Fibroblast of pulmonary artery (primary cell): ENCODE measurements at places on chromosomes 6 and 20.

DNA sequence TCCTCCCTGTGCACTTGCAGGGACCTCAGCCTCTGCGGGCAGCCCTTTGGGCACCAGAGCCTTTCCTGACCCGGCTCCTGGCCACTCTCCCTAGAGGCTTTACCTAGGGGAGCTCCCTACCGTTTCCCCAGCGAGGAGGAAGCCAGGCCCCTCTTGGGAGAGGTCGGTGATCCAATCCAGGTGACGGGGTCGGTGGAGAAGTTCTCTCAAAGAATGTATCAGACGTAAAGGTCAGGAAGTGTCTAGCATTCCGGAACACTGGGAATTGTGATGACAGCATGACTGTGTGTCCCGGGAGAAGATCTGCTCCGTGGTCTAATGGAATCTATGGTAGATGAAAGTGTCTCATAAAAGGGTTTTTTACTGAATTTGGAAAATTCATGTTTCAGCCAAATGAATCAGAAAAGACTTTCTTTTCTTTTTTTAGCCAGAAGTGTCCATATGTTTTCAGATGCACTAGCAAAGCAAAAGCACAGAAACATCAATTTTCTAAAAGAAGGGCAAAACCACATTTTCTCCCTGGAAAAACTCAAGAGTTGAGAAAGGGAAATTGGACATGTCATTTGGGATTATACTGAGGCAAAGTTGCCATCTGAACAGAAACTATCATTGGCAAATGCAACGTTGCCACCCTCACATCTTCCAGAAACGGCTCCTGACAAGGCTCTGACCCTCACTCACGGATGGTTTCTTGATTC lies 289.4 kb downstream of the THBS2 start:
- DNase-seq: peak; percentile 26

- DNase-seq: peak; percentile 74
These were observed 29.3 kb upstream of the TBC1D7 start for GRCh38 chr6:13357551-13358075.

DNA sequence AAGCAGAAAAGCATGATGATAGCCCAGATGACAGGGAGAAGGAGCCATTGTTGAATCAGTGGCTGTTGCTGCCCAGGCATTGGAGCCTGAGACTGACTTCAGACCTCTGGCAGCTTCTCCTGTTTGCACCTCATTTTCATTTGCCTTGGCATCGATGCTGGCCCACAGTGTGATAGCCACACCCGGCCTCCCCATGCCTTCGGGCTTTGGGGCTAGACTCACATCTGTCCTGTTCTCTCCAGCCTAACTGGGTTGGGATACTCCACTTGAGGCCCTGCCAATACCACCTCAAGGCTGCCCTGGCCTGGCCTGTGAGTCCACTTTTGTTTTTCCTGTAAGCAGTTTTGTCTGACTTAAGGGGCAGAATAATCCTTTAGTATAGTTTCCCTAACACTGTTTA lies 140.4 kb downstream of the UST start:
- DNase-seq: no peak

GRCh38 chr20:25283221-25283951 lies 35.5 kb downstream of the PYGB start:
- no peak for DNase-seq

GRCh38 chr6:75118925-75119515 lies 86.8 kb downstream of the COL12A1 start:
- DNase-seq: no peak

GRCh38 chr20:53769041-53769440 lies 175.4 kb upstream of the ZNF217 start:
- DNase-seq: no peak

- peak; percentile 64 for DNase-seq
These were observed 50.9 kb downstream of the NUDT3 start for GRCh38 chr6:34341481-34341971.

- DNase-seq: no peak
These were observed 52.5 kb downstream of the HIVEP1 start for GRCh38 chr6:12064538-12065071.

DNA sequence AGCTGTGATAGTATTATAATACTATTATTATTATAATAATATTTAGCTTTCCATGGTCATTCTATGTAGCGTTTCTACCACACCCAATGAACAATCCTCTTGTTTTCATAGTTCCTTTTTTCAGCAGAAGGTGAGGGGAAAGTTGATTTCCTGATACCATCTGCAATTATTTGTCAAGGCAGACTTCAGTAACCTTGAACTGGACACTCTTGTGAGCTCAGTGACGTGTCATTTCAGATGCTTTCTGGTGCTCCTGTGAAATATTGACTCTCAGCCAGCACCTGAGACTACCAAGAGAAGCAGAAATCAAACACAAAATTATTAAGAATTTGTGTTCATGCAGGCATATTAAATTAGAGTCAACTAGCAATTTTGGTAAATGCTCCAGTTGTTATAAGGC lies 46.0 kb upstream of the PROKR2 start:
- no peak for DNase-seq

- DNase-seq: no peak
These were observed 29.1 kb downstream of the OPN5 start for GRCh38 chr6:47810885-47811284.

DNA sequence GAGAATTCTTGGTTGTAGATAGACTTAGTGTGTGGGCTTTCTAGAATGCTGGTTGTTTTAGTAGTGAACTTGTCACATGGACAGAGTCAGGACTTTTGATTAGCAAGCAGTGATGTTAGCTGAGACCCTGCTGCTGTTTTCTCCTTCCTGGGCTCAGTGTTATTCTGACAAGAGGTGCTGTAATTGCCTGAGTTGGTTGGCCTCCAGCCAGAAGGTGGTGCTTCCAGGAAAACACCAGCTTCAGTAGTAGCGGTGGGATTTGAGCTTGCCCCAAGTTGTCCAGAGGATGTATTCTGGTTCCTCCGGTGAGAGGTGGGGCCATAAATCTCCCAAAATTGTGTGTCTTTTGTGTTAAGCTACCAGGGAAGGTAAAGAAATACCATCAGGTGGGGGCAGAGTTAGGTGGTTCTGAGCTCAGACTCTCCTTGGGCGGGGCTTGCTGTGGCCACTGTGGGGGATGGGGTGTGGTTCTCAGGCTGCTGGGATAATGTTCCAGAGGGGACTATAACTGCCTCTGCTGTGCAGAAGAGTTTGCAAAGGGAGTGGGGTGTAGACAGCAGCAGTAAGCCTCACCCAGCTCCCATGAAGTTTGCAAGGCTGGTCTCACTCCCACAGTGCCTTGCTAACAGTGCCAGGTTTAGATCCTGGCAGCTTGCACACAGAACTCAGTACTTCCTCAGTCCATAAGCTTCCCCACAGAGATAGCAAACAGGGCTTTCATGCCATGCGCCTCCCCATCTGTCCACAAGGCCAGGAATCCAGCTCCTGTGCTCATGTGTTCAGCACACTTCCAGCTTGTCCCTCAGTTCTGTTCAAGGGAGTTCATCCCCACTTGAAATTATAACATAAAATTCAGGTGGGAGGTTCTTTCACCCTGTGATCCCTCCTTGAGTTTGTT lies 278.4 kb upstream of the PTCHD4 start:
- DNase-seq: no peak

DNA sequence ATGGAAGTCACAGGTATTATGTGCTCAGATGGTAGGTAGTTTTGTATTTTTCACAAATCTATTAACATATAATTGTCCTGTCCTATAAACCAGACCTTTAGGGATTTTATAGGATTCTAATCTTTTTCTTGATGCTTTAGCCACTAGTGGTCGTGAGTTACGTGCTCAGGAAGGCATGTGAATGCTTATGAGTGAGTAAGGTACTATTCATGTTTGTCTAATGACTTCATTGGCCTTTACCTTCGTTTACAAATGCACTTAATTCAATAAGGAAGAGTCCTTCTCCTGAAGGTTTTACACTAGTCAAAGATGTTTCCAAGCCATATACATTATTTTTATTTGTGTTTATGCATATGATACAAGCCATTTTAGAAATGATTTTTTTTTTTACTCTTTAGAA lies 23.0 kb downstream of the PACRG start:
- DNase-seq: no peak

GRCh38 chr20:51456511-51457509 lies 85.7 kb downstream of the NFATC2 start:
- DNase-seq: peak; percentile 97

- DNase-seq: no peak
These were observed 155.2 kb upstream of the KHDRBS2 start for GRCh38 chr6:62441182-62441581.

DNA sequence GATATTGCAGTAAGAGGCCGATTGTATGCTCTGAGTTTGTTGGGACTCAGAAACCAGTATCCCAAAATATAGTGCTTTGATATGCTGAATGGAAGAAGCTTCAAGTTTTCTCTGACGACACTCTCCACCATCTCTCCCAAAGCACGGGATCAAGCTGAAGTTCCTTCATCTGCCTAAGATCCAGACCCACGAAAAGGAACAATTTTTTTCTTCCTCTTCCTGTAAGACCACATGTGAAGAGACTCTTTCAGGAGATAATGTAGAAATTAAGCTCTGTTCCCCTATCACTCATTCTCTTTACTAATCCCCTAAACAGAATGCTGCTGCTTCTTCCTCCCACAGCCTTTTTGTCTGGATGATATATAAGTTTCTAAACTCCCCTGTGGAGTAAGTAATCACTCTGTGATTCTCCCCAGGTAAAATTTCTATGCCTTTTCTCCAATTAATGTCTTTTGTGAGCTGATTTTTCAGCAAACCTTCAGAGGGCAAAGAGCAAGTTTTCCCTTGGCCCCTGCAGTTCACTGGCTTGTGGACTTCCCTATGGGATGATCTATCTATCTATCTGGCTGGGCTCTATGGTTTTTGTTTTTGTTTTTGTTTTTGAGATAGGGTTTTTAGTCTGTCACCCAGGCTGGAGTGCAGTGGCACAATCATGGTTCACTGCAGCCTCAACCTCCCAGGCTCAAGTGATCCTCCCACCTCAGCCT lies 13.5 kb upstream of the PNRC1 start:
- DNase-seq: no peak

DNA sequence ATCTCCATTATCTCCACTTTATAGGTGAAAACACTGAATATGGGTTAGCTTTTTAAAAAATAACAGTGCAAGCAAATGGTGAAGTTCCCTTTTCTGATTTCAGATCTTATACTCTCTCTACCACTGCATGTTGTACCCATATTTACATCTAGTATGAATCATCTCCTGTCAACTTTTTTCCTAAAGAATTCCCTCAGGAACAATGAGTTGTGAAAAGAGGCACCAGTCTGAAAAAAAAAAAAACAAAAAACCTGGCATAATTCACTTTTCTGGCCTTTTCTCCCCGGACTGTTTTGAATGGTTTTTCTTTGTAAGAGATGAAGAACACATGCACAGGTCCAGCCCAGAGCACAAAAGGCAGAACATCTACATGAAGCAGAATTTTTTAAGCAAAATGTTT lies 596.0 kb downstream of the COL12A1 start:
- peak; percentile 66 for DNase-seq

DNA sequence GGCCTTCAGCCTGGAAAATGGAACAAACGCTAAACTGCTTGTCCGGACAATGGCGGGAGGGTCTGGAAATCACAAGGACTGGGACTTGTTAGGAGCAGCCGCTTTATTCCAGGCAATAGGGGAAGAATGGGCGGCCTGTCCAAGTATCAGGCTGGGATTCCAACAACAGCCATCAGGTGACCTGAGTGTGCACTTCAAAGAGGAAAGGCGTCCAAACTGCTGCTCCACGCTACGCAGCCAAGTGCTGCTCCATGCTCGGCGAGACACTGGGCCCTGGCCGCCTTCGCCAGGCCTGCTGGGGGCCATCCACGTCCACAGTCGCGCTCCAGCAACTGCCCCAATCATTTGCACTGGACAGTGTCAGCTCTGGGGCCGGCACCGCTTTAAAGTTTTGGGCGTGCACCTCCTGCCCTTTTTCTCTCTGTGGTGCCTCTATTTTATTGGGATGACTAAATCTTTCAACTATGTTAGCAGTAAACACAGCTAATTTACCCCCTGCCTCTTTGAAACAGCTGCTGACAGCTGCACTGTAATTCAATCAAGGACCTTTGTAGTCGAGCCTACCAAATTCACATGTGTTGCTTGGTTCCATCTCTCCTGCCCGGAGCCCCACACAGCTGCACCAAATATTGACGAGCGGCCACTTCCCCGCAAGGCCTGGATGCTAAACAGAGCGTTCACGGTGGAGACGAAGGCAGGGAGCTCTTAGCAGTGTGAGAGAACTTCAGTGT lies 98.3 kb downstream of the BMP7 start:
- no peak for DNase-seq

- no peak for DNase-seq
These were observed 336.0 kb downstream of the DHX35 start for GRCh38 chr20:39298121-39298520.

GRCh38 chr6:27237089-27237803 lies 10.3 kb upstream of the PRSS16 start:
- DNase-seq: peak; percentile 44

DNA sequence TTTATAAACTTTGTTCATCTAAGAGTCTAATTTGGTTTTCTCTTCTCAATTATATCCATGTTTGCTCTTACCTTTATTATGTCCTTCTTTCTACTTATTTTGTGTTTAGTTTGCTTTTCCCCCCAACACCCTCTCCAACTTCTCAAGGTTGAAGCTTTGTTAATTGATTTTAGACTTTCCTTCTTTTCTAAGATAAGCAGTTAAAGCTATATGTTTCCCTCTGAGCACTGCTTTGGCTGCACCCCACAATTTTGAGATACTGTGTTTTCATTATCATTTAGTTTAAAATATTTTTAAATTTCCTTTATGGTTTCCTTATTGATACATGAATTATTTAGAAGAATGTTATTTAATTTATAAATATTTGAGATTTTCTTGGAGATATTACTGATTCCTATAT lies 13.9 kb upstream of the BEND6 start:
- DNase-seq: no peak

GRCh38 chr6:159169557-159170332 lies 545 bp downstream of the FNDC1 start:
- peak; percentile 29 for DNase-seq

DNA sequence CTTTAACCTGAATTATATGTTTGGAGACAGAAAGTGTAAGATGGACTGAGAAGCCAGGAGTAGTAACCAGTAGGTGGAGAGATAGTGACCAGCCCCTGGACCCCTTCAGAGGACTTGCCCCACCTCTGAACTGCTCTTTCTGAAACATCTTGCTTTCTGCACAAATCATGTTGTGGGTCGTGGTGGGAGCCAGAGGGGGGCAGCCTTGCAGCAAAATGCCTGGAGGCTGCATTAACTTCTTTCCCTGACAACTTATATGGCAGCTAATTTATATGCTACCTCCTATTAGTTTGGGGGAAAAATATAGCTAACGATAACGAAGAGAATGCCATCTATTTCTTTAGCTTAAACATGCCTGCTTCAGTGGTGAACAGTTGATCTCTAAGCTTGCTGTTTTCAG lies 859.8 kb downstream of the MAFB start:
- DNase-seq: peak; percentile 35
